GM23338 (cell line): ENCODE measurements at places on chromosomes 4 and X. TPM values are rescaled to one million over a fixed set of nuclear protein-coding genes. Genes with fewer than 3 reads are reported as not detected.

The RS1 gene
- polyA plus RNA-seq, result not detected in 2 replicates

GRCh38 chr4:3017504-3017903 is 54.1 kb downstream of the GRK4 start:
- DNase-seq, result no peak

The GAGE12H gene
- not detected in 2 replicates for polyA plus RNA-seq

GRCh38 chr4:70902577-70903290 is 565 bp downstream of the MOB1B start:
- DNase-seq, result peak; percentile 57
